ENCODE measurements at places on chromosomes 13 and 19.

DNA sequence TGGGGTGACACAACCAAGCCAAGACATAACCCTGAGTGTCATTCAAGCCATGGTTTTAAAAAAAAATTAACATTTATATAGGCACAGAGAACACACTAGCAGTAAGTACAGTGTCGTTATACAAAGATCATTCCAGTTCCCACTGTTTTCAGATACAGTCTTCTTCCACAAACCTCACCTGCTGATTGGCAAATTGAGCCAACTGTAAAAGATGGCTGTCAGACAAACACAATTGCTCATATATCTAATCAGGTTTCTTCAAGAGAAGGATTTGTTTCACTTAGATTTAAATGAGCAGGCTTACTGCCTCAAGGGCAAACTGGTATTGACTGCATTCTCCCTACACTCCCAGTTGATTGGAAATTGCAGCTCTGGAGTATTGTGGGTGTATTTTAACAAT is 308.9 kb downstream of the RBM26 start:
- no peak for DNase-seq

DNA sequence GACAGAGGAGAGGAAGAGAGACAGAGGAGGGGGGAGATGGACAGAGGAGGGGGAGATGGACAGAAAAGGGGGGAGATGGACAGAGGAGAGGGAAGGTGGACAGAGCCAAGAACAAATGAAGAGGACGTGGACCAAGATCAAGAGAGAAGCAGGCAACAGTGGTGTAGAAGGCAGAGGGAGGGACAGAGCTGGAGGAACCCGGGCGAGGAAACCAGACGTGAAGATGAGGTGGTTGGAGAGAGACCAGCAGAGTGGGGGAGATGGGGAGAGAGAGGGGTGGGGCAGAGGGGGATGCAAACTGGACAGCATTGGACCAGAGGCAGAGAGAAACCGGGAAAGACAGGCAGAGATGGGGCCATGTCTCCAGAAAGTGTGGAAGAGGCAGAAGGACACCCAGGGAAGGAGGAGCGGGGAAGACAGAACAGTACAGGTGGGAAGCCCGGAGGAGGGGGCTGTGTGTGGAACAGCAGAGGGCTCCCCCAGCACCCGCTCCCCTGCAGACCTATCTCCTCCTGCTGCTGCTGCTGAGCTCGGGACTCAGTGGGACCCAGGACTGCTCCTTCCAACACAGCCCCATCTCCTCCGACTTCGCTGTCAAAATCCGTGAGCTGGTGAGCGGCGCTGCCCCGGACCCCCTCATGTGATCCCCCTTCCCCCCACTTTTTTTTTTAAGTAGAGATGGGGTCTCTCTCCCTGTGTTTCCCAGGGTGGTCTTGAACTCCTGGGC is 1.3 kb downstream of the FLT3LG start:
- no peak for DNase-seq

DNA sequence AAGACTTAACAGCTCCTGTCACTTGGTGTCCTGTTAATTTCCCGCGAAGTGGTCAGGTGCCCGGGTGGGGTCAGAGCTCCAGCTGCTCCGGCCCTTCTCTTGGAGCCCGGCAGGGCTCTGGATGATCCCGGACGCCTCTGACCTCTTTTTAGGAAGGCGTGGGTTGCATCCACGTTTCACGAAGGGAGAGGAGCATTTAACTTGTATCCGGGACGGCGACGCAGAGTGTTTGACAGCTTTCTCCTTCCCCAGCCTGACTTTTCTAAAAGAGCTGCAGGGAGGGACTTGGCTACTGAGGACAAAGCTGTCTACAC is 656 bp downstream of the ZNF155 start:
- no peak for DNase-seq

DNA sequence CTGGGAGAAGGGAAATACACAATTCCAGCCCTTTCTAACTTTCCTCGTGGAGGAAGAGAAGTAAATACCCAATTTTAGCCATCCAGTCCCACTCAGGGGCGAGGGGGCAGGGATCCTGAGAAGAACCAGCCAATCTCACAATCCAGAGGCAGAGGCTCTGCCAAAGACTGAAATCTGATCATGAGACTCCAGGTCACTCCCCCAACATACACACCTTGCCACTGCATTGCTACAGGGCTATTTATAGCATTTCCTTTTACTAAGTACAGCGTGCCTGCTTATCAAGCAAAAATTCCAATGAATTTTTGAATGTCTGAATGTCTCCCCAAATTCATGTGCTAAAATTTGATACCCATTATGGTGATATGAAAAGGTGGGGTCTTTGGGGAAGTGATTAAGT is 1687.5 kb downstream of the EFNB2 start:
- DNase-seq, result no peak

- DNase-seq, result no peak
Measured at GRCh38 chr19:15556634-15557181, 48.4 kb downstream of the CYP4F22 start.

DNA sequence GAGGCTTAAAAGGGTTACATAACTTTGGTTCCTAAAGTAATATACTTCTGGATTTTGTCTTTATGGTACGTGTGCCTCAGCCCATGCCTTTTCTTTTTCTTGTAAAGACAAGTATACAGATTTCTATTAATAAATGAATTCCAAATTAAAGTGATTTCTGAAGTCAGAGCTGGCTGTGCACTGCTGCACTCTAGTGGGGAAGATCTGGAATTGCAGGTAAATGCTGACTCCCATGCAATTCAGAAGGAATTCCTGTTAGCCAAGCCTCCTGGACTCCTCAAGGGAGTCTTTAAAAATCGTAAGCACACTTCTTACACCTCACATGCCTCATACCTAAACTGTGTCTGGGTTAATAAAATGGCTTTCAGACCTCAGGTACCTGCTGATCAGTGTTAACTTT is 118.4 kb upstream of the SLC7A1 start:
- DNase-seq, result no peak

GRCh38 chr13:78033509-78033908 is 114.9 kb upstream of the EDNRB start:
- no peak for DNase-seq

GRCh38 chr13:111183087-111183645 is 68.1 kb downstream of the ARHGEF7 start:
- no peak for DNase-seq

DNA sequence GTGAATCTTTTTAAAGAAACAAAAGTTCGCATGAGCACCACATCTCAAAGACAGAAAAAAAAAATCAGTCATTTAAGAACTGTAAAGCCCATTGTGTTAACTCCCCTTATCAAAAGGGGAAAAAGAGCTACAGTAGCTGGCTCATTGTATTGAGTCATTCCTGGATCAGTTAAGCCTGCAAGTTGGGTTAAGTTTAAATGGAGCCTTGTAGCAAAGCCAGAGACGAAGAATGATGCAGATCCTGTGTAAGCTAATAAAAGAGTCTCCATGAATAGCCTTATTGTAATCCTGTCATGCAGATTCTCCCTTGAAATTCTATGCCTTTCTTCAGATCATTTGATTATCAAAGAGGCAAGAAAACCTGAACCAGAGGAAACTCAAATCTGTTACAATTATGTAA is 83.8 kb downstream of the CRYL1 start:
- DNase-seq, result no peak

DNA sequence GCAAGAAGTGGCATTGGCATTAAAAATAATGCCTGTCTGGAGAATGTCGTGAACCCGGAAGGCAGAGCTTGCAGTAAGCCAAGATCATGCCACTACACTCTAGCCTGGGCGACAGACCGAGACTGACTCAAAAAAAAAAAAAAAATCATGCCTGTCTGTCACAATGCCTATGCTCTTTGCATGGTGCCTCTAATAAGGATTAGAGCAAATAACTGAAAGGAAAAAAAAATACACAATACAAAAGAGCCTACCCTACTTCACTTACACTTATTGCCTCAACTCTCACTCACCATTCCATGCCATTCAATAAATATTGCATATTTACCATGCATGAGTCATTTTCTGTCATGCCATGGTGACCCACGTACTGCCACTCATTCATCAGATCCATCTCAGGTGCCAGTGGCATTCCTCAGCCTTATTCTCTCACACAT is 49.1 kb downstream of the TBC1D4 start:
- no peak for DNase-seq

DNA sequence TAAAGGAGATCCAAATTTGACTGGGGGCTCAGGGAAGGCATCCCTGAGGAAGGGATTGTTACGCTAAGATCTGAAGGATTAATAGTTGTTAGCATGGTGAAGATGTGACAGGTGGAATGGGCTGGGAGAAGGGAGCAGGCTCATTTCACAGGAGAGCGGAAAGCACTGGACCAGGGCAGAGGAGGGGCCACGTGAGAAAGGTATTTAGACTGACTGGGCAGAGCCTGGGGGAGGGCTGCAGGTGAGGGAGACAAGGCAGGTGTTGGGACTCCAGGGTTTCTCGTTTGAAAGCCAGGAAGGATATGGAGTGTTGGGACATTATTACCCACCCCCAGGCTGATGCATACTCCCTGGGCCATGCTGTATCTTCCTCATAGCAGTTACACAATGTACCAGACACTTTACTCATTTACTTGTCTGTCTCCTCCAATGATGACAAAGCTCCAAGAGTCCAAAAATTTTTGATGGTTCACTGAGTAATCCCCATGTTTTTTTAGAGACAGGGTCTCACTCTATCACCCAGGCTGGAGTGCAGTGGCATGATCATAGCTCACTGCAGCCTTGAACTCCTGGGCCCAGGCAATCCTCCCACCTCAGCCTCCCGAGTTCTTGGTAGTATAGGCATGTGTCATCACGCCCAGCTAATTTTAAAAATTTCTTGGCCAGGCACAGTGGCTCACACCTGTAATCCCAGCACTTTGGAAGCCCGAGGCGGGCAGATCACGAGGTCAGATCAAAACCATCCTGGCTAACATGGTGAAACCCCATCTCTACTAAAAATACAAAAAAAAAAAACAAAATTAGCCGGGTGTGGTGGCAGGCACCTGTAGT is 2.3 kb downstream of the TRAPPC6A start:
- no peak for DNase-seq

DNA sequence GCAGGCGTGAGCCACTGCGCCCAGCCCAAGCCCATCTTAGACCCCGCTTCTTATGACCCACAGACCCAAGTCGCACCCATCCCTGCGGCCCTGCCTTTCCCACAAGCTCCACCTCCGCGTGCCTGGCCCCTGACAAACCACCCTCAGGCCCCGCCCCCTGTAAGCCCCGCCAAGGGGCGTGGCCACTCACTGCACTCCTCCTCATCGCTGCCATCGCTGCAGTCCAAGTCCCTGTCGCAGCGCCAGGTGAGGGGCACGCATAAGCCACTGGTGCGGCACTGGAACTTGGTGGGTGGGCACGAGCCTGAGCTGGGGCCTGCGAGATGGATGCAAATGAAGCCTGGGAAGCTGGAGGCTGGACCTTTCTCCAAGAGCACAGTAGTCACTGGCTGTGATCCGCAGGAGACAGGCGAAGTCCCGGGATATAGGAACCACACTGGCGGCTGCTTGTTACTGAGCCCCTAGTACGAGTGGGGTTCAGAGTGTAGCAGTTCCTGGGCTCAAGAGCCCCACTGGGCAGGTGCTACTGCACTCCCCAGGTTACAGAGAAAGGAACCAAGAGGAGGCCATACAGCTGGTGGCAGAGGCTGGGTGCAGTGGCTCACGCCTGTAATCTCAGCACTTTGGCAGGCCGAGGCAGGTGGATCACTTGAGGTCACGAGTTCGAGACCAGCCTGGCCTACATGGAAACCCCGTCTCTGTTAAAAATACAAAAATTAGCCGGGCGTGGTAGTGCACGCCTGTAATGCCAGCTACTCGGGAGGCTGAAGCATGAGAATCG is 3.1 kb downstream of the CD320 start:
- no peak for DNase-seq

DNA sequence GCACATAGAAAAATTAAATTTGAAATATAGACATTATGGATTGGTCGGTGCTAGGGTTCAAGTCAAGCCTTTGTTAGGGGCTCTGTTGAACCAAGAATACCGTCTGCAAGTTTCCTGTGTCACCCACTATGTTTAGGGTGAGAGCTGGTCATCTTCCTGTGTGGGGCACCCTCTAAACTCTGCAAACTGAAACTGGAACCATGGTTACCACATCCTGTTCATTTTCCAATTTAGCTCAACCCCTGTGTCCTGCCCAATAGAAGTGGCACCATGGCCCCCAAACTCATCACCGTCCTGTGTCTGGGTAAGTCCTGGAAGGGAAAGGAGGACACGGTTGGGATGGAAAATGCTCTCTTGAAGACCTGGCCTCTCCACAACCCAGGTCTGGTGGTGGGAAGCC is 29.9 kb downstream of the LAIR2 start:
- peak; percentile 18 for DNase-seq

DNA sequence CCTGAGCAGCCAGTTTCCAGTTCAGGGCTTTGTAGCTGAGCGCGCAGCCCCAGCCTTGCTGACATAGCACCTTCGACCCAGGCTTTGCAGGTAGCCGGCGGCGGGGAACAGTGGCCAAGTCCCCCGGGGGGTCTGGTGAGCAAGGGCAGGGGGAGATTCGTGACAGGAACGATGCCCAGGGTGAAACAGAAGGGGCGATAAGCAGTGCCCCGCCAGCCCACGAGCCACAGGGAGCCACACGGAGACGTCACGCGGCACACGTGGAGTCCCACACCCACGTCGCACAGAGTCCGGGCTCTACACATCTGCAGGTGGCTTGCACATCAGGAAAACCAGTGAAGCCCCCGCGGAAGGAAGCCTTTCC is 127.2 kb downstream of the SOX1 start:
- no peak for DNase-seq

GRCh38 chr19:2353887-2354592 is 6.0 kb upstream of the TMPRSS9 start:
- no peak for DNase-seq

DNA sequence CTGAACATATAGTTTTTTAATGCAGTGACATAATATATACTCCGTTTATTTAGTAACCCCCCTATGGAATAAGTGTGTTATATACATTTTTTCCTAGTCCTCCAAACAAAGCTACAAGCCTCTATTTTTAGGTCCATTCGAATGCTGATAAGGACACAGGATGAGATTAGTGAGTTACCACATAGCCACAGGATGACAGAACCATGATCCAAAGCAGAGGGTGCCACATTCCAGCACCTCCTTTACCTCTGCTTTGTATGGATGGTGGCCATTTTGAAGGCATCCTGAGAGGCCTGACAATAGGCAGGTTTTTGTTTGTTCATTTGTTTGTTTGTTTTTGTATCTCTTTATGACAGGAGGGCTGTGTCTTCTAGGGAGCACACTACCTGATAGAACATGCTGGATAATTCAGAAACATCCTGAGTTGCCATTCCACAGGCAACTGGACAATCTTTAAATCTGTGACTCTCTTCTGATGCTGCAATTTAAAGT is 186.3 kb downstream of the MTUS2 start:
- no peak for DNase-seq

- no peak for DNase-seq
Measured at GRCh38 chr13:27283906-27284493, 13.4 kb downstream of the RASL11A start.

GRCh38 chr13:46491641-46492040 is 61.3 kb upstream of the LRCH1 start:
- no peak for DNase-seq

DNA sequence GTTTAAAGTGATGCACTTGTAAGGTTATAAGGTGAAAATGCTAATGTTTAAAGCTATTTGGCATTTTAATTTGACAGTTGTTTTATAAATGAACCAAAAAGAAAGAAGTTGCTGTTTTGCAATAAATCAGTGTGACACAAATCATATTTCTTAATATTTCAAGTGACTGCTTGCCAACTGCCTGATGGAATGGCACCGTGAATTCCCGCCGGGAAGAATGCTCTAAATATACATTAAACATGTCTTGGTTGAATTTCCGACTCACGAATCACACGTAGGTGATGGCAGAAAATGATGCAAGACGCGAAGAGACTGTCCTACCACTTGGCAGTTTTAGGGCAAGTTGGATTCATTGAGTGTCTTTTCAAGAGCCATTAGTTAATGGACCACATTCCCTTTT is 3.1 kb upstream of the GJB2 start:
- no peak for DNase-seq

All from stimulated activated CD8-positive, alpha-beta memory T cell treated with anti-CD3 and anti-CD28 coated beads, Interleukin-15, amount 100 ng/mL, for 48 hours (primary cell).